ENCODE measurements at places on chromosomes 7 and 10.
A peak's percentile ranks its signal among the peaks of the same experiment; 100 is the strongest.

GRCh38 chr10:15462253-15462897 is 91.3 kb upstream of the FAM171A1 start:
- DNase-seq: no peak

DNA sequence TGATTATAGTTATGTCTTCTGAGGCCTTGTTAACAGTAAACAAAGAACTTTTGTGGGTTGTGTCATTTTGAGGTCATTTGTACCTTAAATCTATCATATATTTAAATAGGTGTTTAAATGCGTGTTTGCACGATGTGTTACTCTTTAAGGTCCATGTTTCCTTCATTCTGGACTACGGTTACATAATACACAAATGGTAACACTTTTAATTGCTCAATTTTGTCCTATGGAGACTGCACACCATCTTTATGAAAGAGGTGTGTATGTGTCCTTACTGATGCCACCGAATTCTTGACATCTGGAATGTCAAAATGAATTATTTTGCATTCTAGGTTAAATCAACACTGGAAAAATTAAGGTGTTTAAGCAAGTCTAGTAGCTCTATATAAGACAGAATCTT is 1.7 kb downstream of the PALS2 start:
- DNase-seq: no peak

DNA sequence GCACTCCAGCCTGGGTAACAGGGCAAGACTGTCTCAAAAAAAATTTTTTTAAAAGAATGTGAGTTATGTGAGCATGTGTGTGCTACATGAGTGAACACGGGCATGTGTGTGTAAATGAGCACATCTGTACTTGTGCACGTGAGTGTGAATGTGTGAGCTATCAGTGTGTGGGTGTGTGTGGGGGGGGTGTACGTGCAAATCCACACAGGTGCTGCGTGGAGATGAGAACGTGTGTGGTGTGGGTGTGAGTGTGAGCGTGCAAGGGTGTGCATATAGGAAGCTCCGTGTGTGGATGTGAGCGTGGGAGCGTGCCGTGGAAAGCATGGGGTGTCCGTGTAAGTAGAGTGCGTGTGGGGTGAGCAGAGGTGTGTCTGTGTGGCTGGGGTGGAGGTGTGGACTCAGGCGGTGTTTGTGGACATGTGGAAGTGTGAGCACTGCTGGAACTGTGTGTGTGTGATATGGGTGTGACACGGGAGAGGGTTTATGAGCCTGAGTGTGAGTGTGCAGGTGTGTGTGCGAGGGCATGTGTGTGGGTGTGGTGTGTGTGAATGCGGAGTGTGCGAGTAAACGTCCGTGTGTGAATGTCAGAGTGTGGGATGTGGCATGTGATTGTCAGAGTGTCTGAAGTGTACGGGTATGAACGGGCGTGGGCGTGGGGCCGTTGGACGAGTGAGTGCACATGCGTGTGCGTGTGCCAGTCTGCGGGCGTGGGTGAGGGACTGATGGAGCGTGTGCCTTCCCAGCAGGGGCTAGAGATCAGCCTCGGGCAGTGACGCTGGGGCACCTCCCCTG is 45.9 kb upstream of the TNRC18 start:
- DNase-seq: no peak

GRCh38 chr10:131567279-131568162 is 256.0 kb upstream of the TCERG1L start:
- DNase-seq: no peak

- no peak for DNase-seq
Observed at GRCh38 chr10:106111246-106111645, 1053.3 kb downstream of the SORCS1 start.

GRCh38 chr10:97066877-97067555 is 118.7 kb downstream of the SLIT1 start:
- no peak for DNase-seq

GRCh38 chr7:159015454-159016410 is 128.9 kb downstream of the VIPR2 start:
- DNase-seq: no peak

DNA sequence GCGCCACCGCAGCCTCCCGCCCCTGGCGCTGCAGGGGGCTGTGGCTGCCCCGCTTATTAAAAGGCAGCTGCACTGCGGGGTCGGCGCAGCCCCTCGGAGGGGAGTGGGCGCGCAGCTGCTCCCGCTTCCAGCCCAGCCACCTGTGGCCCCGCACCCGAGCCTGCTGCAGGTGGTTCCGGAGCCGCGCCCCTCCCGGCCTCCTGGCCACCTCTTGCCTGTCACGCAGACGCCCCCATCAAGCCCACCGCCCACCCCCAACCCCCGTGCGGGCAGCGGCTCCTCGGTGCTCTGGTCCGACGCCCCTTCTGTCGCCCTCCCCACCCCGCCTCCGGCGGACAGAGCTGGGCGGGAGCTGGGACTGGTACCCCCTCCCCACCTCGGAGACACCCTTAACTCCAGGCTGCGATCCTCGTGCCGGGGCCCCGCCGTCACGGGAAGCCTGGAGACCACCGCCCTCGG is 549 bp downstream of the CALY start:
- DNase-seq: no peak

DNA sequence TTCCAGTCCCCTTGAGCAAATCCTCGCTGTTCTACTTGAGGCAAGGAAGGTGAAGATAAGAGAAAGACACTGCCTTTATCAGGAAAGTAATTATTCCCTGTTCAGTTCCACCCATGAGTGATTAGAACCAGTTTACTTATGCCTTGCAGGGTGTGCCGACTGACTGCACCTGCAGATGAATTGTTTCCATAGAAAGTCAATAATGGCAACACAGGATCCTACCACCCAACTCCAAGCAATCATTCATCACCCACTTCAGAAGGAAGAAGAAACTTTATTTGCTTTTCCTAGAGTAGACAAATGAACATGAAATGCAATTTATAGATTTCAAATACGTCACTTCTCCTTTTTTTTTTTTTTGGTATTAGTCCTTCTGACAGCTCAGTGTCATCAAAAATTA is 383.9 kb downstream of the SORCS1 start:
- DNase-seq: no peak

- DNase-seq: no peak
Observed at GRCh38 chr10:113960617-113961181, 83.0 kb upstream of the ADRB1 start.

- no peak for DNase-seq
Observed at GRCh38 chr10:27372095-27372494, 131.5 kb upstream of the ACBD5 start.

DNA sequence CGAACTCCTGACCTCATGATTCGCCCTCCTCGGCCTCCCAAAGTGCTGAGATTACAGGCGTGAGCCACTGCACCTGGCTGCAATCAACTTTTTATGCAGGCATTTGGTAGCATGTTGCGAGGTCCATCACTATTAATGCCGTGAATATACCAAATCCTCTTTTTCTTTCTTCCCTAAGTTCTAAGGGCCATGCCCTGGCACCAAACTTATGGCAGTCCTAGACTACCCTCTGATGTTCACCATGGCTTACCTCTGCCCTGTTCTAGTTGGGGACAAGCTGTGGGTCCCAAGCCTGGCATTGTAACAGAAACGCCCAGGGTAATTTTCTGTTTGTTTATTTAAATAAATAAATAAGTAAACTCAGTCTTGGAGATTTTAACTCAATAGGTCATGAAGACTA is 13.3 kb downstream of the PRSS2 start:
- no peak for DNase-seq

- DNase-seq: no peak
Observed at GRCh38 chr7:151694828-151695580, 175.3 kb upstream of the RHEB start.

DNA sequence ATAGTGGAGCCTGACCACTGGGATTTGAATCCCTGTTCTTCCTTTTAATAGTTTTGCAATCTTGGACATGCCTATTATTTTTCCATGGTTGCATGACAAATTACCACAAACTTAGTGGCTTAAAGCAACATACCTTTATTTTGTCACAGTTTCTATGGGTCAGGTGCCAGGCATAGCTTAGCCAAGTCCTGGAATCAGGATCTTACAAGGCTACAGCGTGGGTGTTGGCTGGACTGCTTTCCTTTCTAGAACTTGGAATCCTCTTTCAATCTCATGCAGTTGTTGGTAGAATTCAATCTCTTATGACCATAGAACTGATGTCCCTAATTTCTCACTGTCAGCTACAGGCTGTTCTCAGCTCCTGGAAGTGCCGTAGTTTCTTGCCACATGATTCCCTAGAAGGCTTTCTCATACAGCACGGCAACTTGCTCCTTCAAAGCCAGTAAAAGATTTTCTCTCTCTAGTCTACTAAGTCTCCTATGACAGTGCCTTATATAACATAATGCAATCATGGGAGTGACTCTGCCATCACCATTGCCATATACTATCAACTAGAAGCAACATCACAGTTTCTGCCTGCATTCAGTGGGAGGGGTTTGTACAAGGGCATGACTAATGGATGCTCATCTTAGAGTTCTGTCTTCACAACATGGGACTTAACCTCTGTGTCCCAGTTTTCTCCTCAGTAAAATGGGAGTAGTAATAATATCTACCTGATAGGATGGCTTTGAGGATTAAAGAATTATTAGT is 243.4 kb upstream of the FZD1 start:
- no peak for DNase-seq

- DNase-seq: peak; percentile 71
Observed at GRCh38 chr10:48800007-48800675, 115.5 kb downstream of the WDFY4 start.

DNA sequence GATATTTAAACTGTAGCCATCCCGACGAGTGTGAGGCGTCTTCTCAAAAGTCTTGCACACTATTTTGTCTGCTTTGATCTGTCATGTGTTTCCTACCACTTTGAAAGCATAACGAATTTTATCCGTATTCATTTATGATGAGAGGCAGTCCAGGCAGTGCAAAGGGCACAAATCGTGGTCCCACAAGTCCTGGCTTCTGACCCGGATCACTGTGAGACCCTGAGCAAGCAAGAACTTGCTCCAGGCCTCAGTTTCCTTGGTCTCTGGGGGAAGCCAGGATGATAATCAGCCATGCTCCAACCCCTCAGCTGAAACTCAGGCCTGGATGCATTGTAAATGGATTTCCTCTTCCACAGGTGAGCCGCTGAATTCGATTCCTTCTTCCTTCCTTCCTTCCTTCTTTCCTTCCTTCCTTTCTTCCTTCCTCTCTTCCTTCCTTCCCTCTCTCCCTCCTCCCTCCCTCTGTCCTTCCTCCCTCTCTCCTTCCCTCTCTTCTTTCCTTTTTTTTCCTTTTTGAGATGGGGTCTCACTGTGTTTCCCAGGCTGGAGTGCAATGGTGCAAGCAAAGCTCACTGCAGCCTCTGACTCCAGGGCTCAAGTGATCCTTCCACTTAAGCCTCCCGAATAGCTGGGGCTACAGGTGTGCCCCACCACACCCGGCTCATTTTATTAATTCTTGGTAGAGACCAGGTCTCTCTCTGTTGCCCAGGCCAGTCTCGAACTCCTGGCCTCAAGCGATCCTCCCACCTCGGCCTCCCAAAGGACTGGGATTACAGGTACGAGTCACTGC is 18.4 kb upstream of the ZKSCAN1 start:
- no peak for DNase-seq

DNA sequence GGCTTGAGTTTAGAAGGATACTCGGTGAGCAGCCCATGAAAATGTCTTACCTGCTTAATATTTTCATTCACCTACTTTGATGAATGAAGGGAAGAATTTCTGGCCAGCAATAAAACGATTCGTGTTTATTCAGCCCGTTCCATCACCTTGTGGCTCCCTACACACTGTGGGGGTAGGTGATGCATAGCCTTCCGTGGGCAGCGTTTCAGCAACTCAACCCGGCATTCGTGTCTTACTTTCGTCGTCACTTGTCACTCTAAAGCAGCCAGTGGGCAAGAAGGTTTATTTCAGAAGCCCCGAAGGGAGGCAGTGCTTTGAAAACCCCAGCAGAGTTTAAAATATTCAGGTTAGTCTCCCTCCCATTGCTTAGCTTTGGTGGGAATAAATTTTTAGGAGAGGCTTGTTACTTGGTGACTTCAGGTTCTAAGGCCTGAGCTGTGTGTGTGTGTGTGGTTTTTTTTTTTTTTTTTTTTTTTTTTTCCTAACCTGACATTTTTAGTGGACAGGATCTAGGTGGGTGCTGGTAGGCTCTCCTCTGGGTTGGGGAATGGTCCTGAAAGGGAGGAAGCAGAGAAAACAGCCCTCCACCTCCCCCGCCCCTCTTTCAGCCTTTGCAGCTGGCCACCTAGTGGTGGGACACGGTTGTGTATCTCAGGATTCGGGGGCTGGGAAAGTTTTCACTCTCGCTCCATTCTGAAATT is 1.8 kb downstream of the GRK5 start:
- no peak for DNase-seq

- no peak for DNase-seq
Observed at GRCh38 chr10:126135177-126135576, 238.8 kb downstream of the FANK1 start.
